ENCODE measurements at places on chromosomes 7 and 10.

DNA sequence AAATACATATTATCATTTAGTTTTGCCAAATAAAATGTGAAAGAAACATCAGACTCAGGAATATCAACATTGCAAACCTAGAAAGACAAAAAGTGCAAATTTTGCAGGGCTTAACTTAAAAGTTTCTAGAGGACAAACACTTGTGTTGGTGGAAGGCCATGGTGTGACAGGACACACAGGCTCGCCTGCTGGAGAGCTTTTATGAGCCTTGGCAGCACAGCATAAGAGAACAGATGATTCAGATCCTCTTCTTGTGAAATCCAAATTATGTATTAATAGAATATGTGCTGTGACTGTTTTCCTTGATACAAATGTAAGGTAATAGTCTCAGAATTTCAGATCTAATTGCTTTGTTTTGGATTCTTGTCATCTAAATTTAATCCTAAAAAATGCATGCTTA lies 72.9 kb upstream of the ABCB5 start:
- DNase-seq: no peak

GRCh38 chr10:98269435-98269912 lies 1.5 kb upstream of the LOXL4 start:
- DNase-seq: no peak

GRCh38 chr7:53531-53930 lies 138.8 kb upstream of the FAM20C start:
- DNase-seq: no peak

DNA sequence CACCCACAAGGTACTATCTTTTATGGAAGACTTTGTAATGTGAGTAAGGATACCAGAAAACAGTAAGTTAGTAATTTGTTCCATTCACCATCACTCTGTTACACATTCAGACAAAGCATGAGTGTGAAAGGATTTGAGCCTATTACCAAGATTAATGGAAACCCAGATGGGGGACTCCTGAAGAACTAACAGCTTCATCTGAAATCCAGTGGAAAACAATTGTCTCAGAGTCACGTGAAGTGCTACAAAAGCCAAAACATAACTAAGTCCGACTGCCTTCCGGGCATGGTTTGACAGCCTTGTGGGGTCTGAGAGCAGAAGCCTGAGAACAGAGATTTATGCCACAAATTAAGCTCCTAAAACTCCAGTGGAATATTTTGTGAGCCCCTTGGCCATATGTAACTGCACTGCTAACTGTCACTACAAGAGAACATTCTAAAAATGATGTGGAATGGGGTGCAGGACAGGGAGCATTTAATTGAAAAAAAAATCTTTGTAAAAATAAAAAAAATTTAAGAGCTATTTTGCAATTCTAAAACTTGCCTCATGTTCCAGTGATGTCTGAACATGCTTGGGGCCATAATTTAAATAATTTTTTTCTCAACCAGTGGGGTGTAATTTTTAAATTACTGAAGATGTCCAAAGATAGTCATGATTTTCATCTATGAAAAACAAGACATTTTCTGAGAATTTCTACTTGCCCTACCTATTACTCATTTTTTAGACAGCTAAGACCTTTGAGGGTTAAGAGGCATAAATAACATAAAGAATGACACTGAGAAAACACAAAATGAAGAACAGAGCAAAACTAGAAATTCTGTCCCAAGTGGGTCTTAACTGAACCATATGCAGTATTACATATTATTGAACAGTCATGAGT lies 555.0 kb downstream of the INHBA start:
- no peak for DNase-seq

- DNase-seq: no peak
These were observed 22.6 kb upstream of the PDIA4 start for GRCh38 chr7:149050941-149051340.

GRCh38 chr10:26365681-26366358 lies 72.3 kb upstream of the APBB1IP start:
- DNase-seq: no peak

All from CD4-positive, alpha-beta T cell treated with Interleukin-15 for 4 hours (primary cell).